Activated CD4-positive, alpha-beta memory T cell treated with anti-CD3 and anti-CD28 coated beads, Interleukin-2, amount 10 ng/mL, durations not matched to agents 7 days and 5 days (primary cell): ENCODE measurements at places on chromosomes 2 and 18.

GRCh38 chr2:96509114-96509846 is 4.1 kb upstream of the NEURL3 start:
- H3K4me1 ChIP-seq, result peaks cover 26% of the 10 kb centered on the region
- DNase-seq, result peak; percentile 67
- H3K36me3 ChIP-seq, result no peaks in the 10 kb centered on the region

- H3K4me1 ChIP-seq, result no peaks in the 10 kb centered on the region
- no peaks in the 10 kb centered on the region for H3K36me3 ChIP-seq
- no peak for DNase-seq
- H3K27me3 ChIP-seq, result no peaks in the 10 kb centered on the region
- no peak overlapping the region for H3K4me3 ChIP-seq
- no peak overlapping the region for H3K27ac ChIP-seq
Measured at GRCh38 chr18:59672235-59672711, 24.9 kb downstream of the CCBE1 start.

- no peak for DNase-seq
- no peak overlapping the region for H3K4me3 ChIP-seq
- H3K27me3 ChIP-seq, result peaks cover 2% of the 10 kb centered on the region
- no peak overlapping the region for H3K27ac ChIP-seq
Measured at GRCh38 chr18:1019191-1019590, 114.5 kb downstream of the ADCYAP1 start.

GRCh38 chr2:96507957-96508520 is 2.9 kb upstream of the NEURL3 start:
- DNase-seq, result peak; percentile 88
- H3K36me3 ChIP-seq, result no peaks in the 10 kb centered on the region
- H3K4me1 ChIP-seq, result peaks cover 26% of the 10 kb centered on the region
- H3K27ac ChIP-seq, result peak overlapping the region; percentile 40

- no peaks in the 10 kb centered on the region for H3K27me3 ChIP-seq
- peak overlapping the region; percentile 93 for H3K4me3 ChIP-seq
- peak; percentile 62 for DNase-seq
- H3K4me1 ChIP-seq, result peaks cover 58% of the 10 kb centered on the region
Measured at GRCh38 chr2:218218268-218219185, 1.5 kb downstream of the ARPC2 start.
